Caudate nucleus (tissue), 63 donors: ENCODE measurements at places on chromosomes 3 and 15.

DNA sequence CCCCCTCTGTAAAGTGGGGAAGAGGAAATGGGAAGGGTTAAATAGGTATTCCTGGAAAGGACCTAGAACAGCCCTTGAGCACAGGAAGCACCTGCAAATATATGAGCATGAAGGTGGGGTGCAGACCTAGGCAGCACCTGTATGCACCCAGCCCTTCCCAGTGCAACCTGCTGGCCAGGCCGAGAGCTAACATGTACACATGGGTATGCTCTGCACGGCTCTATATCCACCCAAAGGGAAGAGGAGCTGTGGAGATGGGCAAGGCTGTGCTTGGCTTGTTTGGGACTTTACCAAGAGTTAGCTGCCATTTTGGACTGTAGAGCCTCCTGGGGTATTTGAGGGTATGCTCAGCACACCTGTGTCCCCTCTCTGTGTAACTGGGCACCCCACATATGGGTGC lies 171.2 kb downstream of the KLF13 start:
- DNase-seq: no peak

DNA sequence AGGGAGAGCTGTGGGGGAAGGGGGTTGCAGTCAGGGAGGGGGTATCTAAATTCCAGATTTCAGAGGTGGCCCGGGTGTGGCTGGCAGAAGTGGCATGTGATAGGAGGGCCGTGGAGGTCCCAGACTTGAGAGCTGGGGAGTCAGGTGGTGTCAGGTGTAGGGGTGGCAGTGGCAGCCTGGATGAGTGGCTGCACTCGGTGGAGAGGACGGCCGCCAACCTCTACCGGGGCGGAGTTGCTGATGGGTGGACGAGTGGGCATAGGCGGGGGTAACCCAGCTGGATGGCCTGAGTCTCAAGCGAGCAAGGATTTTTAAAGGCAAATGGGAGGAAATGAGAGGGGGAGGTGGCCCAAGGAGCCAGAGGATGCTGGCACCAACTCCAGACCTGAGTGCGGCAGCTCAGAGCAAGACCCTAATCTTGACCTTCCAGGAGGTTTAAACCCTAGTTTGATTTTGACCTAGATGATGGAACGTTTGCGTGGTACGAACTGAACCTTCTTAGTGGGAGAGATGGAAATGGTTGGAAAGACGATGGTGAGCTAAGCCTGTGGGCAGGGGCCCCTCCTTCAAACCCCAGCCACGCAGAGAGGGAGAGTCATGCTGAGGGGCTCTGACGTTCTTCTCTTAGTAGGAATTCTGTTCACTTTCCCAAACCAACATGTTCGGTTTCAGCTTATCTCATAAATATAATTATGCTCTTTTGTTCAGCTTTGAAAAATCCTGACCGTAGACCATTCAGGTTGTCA lies 8.0 kb downstream of the TRAK1 start:
- DNase-seq: no peak

GRCh38 chr15:85639752-85640381 lies 154.9 kb downstream of the KLHL25 start:
- DNase-seq: no peak

GRCh38 chr3:53519065-53519709 lies 24.8 kb downstream of the CACNA1D start:
- no peak for DNase-seq

DNA sequence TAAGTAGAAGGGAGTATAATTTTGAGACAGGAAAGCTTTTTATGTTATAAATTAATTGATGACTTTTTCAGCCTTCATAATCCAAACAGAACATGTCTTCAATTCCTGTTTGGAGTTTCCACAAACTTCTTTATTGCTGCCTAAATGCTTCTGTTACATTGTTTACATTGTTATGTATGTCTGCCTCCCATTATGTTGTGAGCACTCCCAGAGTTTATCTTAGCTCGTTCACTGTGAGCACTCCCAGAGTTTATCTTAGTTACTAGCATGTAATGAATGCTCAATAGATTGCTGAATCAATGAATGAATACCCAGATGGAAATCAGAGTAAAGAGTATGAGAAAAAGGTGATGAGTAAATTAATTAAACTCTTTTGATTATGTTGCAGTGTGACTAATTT lies 1178.0 kb downstream of the ROBO1 start:
- no peak for DNase-seq

GRCh38 chr3:156657862-156658731 lies 16.3 kb upstream of the TIPARP start:
- no peak for DNase-seq

DNA sequence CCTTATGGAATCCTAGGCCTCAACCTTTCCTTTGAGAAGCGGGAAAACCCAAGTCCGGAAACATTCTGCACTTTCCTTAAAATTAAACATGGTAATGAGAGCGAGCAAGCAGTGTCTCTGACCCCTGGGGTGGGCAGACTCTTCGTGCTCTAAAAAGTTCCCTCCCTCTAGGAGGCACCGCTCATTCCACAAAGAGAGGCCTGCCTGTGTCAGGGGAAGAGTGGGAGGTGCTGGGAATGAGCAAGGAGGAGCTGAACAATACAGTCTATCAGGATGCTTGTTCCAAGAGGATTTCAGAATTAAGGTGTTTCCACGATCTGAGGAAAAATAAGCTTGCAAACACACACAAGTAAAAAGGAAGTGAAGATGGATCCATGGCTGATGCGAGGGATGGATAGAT lies 6.0 kb upstream of the RLBP1 start:
- no peak for DNase-seq

GRCh38 chr3:97665896-97666295 lies 98.7 kb upstream of the ARL6 start:
- no peak for DNase-seq

DNA sequence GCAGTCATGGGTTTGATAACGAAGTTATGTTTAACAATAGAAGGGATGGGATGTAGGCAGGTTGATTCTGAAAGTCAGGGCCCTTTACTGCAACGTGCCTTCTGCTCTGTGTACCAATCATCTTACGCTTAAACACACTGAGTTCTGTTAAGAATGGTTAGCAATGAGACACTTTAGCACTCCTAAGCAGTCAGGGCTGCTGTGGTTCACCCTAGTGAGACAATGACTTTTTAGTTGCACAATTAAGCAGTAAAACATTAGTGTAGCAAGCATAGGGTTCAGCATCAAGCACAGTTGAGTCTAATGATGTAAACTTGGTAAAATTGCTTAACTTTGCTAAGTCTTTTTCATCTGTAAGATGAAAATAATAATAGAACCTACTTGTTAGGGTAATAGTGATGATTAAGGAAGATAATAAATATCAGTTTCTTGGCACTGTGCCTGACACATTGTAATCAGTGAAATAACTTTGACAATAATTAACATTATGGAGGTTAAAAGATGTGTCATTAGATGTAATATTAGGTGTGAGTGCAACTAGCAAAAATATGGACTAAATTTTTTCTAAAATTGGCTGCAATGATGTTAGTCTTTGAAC lies 484.2 kb upstream of the THBS1 start:
- no peak for DNase-seq

GRCh38 chr15:73050561-73051295 lies 1.5 kb upstream of the NEO1 start:
- DNase-seq: no peak

DNA sequence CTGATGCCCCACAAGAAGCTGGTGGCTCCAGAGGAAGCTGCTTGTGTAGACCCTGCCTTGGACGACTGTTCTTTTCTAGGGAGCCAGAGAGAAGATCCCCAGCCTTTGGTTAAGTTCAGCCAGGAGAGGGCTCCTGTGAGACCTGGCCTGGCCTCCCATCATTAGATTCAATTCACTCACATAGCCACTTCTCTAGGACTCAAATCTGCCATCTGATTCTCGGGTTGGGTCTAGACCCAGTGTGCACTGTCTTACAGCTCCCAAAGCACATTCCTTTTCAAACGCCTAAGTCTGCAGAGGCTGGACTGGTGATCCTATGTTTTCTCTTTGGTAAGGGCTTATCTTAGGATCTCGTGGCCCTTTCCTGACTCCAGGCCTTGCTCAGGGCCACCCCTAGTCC lies 81.7 kb upstream of the NPHP3 start:
- no peak for DNase-seq

GRCh38 chr15:57565311-57565710 lies 26.4 kb upstream of the MYZAP start:
- no peak for DNase-seq

DNA sequence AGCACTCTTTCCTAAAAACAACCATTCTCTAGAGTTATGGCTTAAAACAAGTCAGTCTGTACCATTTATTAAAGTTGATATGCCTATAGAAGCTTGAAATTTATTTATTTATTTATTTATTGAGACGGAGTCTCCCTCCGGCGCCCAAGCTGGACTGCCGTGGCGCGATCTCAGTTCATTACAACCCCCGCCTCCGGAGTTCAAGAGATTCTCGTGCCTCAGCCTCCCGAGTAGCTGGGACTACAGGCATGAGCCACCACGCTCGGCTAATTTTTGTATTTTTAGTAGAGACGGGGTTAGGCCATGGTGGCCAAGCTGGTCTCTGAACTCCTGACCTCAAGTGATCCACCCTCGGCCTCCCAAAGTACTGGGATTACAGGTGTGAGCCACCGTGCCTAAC lies 1.5 kb upstream of the TTC14 start:
- no peak for DNase-seq

DNA sequence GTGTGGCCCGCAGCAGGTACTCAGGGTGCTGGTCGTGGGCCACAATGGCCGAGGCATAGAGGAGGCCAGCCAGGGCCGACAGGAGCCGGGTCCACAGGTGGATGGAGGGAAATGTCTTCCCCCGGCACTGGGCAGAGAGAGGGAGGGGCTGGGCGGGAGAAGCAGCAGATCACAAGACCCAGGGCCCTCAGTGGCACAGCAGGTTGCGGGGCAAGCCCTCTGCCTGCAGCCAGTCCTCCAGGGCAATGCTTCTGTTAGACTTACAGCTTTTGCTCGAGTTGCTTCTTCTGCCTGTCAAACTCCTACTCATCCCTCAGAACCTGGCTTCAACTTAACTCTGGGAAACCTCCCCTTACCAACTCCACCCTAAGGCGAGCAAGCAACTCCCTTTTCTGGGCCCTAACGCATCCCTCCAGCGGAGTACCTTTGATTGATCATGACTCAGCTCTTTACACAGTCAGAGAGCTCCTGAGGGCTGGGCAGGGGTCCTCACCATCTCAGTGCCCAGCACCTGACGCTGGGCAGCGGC lies 16.0 kb downstream of the TMEM44 start:
- DNase-seq: no peak

GRCh38 chr15:37926136-37926535 lies 8.3 kb upstream of the TMCO5A start:
- DNase-seq: no peak

- no peak for DNase-seq
Observed at GRCh38 chr3:141576744-141577052, 89.9 kb downstream of the RASA2 start.

DNA sequence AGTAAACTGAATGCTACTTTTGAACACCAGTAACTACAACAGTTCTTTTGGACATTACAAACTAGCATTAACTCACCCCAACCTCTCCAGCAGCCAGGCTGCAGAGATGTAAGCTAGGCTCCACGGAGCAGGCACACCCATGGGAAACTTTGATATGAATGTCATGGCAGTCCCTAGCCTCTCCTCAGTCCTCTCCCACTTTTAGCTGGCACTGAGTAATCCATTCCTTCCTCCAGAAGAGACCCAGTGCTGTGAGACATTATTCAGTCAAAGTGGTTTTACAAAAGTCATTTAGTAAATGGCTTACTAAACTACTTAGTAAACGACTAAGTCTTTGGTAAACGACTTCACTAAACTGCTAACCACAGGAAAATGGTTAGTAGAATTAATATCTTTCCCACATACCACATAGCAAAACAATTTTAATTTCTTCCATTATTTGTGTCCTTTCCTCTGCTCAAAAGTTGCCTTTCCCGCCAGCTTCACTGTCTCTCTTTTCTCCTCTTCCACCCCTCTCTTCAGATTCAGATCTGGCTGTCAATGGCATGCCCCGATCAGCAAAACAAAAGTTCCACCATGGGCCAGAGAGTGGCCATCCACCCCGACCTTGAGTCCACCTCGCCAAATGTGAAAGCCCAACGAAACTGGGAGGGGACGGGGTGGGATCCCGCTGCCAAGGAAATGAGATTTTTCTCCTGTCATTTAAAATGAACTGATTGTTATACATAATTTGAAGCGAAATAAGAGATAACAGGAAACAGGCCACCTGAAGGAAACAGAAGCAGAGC lies 67.5 kb upstream of the TJP1 start:
- no peak for DNase-seq

GRCh38 chr3:58163234-58163633 lies 47.5 kb downstream of the DNASE1L3 start:
- no peak for DNase-seq

GRCh38 chr3:66729687-66730393 lies 229.0 kb upstream of the LRIG1 start:
- no peak for DNase-seq

GRCh38 chr3:158735296-158736033 lies 3.2 kb upstream of the RARRES1 start:
- DNase-seq: no peak

- no peak for DNase-seq
Observed at GRCh38 chr15:73226093-73226814, 142.5 kb downstream of the HCN4 start.

DNA sequence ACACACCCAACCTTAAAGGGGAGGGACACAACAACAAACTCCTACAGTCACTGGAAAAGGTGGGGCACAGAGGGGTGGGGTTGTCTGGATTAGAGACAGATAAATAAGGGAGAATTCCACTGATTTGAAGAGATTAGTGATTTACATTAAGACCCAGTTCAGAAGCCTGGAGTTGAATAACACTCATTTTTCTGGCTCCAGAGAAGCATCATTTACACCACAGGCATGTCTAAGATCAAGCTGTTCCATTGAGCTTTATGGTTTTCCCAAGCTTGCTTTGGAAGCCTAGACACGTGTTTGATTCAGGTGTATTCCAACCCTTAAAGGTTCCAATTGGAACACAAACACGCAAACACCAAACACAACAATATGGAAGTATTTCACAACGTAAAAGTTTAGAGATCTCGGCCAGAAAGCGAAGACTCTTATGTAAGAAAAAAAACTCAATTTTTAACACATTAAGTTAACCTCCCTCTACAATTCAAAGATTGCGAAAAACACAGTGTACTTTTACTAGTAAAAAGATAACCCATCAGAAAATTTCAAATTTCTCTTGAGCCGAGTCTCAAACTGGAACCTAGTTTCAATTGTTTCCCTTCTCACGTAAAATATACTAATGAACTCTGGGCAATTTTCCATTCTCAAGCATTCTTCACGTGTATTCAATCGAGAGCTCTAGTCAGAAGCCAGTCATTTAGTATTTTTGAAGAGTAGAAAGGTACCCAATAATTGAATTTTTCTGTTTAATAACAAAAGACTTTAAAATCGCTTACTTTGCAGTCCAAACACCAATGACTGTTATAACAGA lies 2.1 kb downstream of the TRA2B start:
- no peak for DNase-seq

GRCh38 chr15:90400759-90401314 lies 12.8 kb downstream of the IQGAP1 start:
- no peak for DNase-seq

- no peak for DNase-seq
Observed at GRCh38 chr3:57221883-57222282, 5.6 kb upstream of the APPL1 start.

- DNase-seq: no peak
Observed at GRCh38 chr3:28923994-28924393, 356.9 kb upstream of the RBMS3 start.
